ENCODE measurements at places on chromosomes 16 and 17. TPM values are rescaled to one million over a fixed set of nuclear protein-coding genes. Genes with fewer than 3 reads are reported as not detected.

DNA sequence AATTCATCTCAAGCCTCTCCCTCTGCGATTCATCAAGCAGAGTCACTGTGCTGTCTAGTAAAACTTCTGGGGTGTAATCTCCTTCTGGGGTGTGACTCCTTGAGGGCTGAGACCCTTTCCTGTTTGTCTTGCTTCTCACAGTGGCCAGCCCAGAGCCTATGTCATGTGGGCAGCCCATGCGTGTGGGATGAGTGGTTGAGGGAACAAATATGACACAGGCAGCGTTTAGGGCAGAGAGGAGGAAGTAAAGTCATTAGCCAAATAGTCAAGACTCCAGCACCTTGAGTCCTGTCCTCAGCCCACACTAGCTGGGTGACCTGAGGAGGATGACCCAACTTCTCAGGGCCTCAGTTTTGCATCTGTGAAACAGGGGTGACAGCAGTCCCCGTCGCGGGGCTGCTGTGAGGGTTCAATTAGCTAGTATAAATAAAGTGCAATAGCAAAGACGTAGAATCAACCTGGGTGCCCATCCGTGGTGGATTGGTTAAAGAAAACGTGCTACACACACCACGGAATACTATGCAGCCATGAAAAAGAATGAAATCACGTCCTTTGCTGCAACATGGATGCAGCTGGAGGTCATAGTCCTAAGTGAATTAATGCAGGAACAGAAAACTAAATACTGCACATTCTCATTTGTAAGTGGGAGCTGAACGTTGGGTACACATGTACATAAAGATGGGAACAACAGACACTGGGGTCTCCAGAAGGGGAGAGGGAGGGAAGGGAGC, 4.5 kb upstream of the ITGAX start:
- DNase-seq = no peak

- DNase-seq = no peak
Observed at GRCh38 chr16:46658925-46659324, 30.1 kb downstream of the VPS35 start.

GRCh38 chr17:68861602-68862001, 93.6 kb downstream of the ABCA8 start:
- no peak for DNase-seq

The CRHR1 gene
- not detected for total RNA-seq

The HOXB9 gene
- total RNA-seq = 83.8 TPM

The NDE1 gene
- total RNA-seq = 45.3 TPM
